ENCODE measurements at places on chromosomes 4 and X.

- no peak for DNase-seq
Measured at GRCh38 chrX:69163936-69164741, 1.1 kb downstream of the PJA1 start.

- peak; percentile 82 for DNase-seq
Measured at GRCh38 chr4:78481180-78481579, 70.4 kb upstream of the ANXA3 start.

GRCh38 chr4:3237712-3238560 is 11.0 kb upstream of the MSANTD1 start:
- no peak for DNase-seq

DNA sequence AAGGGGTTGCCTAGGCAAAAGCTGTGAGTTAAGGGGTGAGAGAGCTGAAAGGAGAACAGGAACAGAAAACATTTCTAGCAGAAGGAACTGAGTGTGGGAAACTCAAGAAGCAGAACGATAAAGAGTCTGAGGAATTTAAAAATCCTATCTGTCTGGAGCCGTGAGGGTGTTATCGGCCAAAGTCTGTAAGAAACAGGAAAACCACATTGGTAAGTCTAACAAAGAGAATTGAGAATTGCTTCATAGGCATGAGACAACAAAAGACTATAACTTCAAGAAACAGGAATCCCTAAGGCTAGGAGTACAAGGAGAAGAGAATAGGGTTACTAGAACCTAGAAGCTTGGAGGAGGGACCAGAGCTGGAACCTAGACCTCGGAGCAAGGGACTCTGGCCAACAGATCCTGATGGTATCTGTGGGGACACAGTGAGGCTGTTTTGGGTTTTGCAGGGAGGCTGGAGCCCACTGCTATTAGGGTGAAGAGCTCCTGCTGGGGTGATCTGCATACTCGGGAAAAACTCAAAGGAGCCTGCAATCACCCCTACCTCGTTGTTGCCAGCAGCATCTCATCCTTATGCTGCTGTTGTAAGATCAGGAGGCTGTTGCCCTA is 175.6 kb downstream of the FBXO8 start:
- no peak for DNase-seq

DNA sequence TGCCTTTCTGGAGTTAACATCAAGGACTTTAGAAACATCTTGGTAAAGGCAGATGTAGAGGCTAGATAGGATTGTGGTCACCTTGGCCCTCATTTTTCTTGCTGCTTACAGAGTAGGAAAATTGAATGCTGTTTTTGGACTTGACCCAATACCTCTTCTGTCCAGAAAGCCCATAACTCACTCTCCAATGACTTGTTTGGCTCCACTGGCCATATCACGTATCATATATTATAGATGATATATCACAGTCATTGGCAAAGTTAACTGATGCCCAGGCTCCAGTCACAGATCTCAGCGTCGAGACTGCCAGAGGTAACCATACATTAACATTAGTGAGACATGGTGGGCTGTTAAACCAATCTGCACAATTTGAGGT is 88.1 kb upstream of the PLAC1 start:
- no peak for DNase-seq

GRCh38 chr4:125938541-125938940 is 623.8 kb downstream of the FAT4 start:
- no peak for DNase-seq

DNA sequence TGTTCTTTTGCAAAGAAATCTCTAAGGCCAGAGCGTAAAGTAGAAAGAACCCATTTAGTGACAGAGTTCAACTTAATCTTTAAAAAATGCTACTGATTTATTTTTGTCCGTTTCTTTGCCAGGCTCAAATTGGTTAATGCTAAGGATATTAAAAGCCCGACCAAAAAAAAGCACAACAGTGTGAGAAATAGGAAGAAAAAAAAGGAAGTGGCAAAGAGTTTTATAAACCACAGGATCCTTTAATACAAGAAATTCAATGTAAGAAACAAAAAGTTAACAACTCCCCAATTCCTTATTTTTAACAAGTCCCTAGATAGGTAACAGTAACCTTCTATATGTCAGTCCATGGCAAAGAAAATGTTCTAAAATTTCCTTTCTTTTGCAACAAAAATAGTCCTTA is 480.4 kb downstream of the ACTRT1 start:
- DNase-seq, result no peak

GRCh38 chrX:24204958-24205357 is 55.4 kb downstream of the ZFX start:
- DNase-seq, result no peak

DNA sequence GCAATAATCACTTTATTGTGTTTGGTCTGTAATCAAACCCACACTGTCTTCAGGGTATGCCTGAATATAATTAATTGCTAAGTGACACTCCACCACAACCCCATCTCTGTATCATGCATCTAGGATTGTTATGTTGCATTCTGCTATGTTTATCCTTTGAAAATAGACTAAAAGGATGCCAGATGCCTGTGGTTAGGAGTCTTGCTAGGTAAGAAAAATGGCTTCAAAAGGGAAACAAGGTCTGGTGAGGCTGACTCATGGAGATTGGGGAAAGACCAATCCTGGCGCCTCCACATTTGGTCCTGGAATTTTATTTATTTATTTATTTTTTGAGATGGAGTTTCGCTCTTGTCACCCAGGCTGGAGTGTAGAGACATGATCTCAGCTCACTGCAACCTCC is 360.5 kb upstream of the SLC7A11 start:
- no peak for DNase-seq

DNA sequence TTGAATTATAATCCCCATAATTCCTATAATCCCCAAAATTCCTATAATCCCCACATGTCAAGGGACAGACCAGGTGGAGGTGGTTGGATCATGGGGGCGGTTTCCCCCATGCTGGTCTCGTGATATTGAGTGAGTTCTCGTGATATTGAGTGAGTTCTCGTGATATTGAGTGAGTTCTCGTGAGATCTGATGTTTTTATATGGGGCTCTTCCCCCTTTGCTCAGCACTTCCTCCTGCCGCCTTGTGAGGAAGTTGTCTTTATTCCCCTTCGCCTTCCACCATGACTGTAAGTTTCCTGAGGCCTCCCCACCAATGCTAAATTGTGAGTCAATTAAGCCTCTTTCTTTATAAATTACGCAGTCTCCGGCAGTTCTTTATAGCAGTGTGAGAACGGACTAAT is 36.6 kb upstream of the GPR78 start:
- no peak for DNase-seq

- DNase-seq, result no peak
Measured at GRCh38 chr4:78551420-78552351, at the start of gene ANXA3. Gene ANXA3, plus strand, starts transcription at chr4:78551770. Its CDS starts 2,704 bp downstream, at chr4:78554474.

Measured in HS-5 (cell line).